ENCODE measurements at places on chromosomes 3 and 15. TPM values are rescaled to one million over a fixed set of nuclear protein-coding genes. Genes with fewer than 3 reads are reported as not detected.

GABRB3 gene
- total RNA-seq, result 0.16 TPM

FOXL2 gene
- under 0.01 TPM for total RNA-seq

ITGA11 gene
- total RNA-seq, result 22.3 TPM

STT3B gene
- 143 TPM for total RNA-seq

LRRN1 gene
- total RNA-seq, result not detected

BCL2A1 gene
- total RNA-seq, result 8.8 TPM

RYR3 gene
- under 0.01 TPM for total RNA-seq

GREM1 gene
- 213 TPM for total RNA-seq

CAV3 gene
- not detected for total RNA-seq

LINGO1 gene
- not detected for total RNA-seq

BFSP2 gene
- not detected for total RNA-seq

MASP1 gene
- 15.3 TPM for total RNA-seq

CYP1A2 gene
- total RNA-seq, result not detected

FBXW12 gene
- not detected for total RNA-seq

TMEM40 gene
- not detected for total RNA-seq

PRR20G gene
- total RNA-seq, result not detected

CGGBP1 gene
- 33.1 TPM for total RNA-seq

GPR62 gene
- total RNA-seq, result not detected
